ENCODE measurements at places on chromosomes 16 and 17.
A peak's percentile ranks its signal among the peaks of the same experiment; 100 is the strongest.

- no peak for DNase-seq
These were observed 262.8 kb upstream of the MAF start for GRCh38 chr16:79863128-79864031.

GRCh38 chr16:85680352-85680944, 8.3 kb downstream of the GINS2 start:
- DNase-seq = no peak

- no peak for DNase-seq
These were observed 31.0 kb downstream of the TMEM100 start for GRCh38 chr17:55691666-55692065.

DNA sequence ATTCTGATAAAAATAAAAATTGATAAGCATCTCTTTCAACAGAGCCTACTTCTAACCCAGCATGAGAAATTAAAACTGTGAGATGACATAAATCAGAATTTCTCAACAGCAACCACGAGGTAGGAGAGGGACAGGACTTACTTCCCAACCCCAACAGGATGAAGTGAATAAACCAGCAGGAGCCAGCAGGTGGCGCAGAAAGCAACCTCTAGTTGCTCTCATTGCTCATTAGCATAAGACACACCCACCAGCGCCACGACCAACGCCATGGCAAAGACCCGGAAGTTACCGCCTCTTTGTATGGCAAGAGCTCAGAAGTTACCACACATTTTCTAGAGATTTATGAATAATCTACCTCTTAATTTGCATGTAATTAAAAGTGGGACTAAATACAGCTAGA, 189.4 kb upstream of the CDH8 start:
- DNase-seq = no peak

DNA sequence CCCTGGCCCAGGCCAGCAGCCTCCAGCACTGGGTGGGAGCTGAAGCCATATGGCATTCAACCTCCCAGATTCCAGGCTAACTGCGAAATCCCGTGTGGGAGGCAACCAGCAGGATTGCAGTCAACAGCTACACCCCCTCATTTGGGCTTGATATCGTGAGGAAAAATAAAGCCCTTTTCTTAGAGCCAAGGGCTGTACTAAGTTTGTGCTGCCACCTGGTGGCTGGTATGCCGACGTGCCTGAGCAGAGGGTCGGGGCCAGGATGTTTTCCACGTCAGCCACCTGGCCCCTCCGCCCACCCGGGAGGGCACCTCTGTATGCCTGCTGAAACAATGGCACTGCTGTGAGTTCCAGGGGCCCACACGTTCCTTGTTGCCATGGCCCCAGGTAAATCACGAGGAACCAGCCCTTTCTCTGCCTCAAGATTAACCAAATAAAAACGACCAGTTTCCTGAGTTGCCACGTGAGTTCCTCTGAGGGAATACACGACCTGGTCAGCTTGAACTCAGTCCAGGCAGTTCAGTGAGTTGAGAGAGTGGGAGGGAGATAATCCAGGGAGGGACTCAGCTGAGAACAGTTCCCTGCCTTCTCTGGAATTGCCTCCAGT, 9.0 kb downstream of the TMEM98 start:
- DNase-seq = peak; percentile 42

DNA sequence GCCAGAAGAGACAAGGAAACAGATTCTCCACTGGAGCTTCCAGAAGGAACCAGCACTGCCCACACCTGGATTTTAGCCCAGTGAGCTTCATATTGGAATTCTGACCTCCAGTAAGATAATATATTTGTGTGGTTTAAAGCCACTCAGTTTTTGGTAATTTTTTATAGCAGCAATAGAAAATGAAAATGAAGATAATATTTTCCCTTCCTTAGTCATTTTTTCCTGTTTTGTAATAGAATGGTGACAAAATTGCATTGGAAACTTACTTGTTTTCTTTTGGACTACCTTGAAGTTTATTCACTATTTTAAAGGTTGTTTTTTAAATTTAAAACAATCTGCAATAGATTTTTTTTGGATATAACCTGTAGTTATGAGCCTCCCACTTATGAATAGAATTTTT, 29.8 kb upstream of the IRF8 start:
- DNase-seq = no peak

- no peak for DNase-seq
These were observed 72.6 kb upstream of the CNEP1R1 start for GRCh38 chr16:49952386-49952785.

- DNase-seq = no peak
These were observed 43.9 kb upstream of the ZC3H18 start for GRCh38 chr16:88526008-88526905.

DNA sequence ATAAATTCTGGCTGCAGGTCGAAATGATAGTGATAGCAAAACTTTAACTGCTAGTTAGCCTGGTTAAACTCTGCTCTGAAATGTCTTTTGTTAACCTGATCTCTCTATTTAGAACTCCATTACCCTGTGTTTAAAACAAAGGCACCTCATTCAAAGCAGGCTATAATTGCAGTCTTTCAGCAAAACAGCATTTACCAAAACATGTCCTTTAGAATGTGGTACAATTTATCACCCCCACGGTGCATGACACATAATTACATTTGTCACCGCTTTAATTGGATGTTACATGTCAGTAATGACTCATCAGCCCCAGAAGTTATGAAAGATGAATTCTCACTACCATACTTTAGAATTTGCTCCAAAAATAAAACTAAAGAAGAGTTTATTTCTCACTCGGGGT, 295.4 kb downstream of the TOX3 start:
- DNase-seq = no peak

DNA sequence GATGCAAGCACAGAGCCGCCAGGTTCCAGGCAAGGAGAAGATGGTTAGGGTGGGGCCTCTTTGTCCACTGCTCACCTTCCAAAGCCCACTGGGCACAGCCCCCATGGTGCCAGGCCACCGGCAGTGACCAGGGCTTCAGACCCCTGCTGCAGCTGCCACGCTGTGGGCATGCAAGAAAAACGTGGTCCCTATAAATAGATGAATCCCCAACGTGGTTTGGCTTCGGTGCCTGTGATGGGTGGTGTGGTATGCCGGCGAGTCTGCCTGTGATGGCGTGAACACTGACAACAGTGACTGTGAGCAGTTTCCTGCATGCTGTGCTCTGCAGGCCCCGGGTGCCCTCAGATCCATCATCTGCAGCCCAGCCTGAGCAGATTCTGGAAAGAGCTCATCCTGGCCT, 36.6 kb downstream of the RAB11FIP4 start:
- no peak for DNase-seq

DNA sequence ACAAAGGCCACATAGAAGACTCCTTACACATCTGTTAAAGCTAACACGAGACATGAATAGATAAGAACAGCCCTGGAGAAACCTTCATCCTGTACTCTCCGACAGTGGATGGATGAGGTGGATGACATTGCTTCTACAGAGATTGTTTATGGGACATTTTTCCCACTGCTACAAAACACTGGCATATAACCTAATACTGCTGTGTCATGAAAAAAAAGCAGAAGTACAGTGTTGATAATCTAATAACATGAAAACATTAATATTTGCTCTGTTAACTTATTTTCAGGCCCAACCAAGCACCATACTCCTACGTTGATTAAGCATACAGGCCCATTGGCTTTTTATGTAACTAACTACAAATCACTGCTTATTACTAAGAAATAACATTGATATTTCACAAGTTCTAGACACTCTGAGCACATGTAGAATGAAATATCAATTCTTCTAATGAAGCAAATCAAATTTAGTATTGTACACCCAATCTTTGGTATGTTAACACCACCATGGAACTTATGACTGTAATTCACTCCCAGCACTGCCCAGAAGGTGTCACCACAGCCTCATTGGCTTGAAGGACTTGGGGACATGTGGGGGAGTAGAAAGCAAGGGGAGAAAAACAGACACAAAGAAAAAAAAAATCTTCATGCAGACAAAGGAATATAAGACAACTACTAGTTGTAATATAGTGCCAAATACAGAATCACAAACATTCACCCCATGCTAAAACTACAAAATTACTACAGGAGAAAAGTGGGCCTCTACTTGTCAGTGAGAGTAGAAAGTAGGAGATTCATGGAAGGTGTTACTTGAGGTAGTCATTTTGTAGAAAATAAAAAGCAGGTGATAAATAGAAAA, 330.0 kb upstream of the PMFBP1 start:
- DNase-seq = no peak

DNA sequence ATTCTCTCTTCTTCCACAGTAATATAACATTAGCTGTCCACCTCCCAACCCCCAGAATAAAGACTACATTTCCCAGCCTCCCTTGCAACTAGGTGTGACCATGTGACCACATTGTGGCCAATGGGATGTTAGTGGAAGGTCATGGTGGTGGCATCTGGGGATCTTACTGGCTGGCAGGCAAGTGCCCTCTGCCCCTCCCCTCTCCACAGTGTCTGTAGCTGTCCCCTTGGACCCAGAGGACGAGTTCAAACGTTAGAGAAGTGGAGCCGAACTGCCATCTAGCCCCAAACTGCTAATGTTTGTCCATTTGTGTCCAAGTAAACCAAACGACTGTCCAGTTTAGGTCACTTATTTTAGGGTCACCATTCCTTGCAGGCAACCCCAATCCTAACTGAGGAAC, 26.6 kb upstream of the KCNG4 start:
- DNase-seq = no peak

GRCh38 chr16:66668777-66669444, 27.6 kb downstream of the CMTM4 start:
- no peak for DNase-seq

DNA sequence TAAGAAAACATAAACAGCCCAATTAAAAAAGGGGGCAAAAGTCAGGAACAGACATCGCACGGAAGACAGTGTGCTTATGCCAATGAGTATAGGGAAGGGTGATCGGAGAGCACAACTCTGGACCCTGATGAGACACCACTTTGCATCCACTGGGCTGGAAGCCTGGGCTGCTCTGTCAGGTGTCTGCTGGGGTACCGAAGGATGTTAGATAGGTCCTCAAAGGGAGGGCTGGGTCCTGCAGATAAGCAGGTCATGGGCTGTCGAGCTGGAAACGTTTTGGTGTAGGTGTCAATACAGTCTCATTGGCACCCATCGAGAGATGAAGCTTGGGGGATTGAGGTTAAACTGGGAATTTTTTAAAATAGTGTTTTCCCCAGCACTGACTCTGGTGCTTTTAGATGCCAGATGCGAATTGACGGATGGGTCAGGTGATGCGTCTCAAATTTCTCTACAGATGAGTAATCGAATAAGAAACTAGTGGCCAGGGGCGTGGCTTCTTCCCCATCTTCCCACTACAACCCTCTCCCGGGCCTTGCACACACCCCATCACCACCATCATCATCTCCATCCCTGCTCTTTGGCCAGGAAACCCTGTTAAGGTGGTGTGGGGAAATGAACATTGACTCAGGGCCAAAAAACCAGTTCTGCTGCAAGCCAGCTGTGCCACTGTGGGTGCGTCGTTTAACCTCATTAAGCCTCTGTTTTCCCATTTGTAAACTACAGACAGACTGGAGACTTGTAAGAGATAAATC, 47.8 kb upstream of the IRF8 start:
- no peak for DNase-seq

DNA sequence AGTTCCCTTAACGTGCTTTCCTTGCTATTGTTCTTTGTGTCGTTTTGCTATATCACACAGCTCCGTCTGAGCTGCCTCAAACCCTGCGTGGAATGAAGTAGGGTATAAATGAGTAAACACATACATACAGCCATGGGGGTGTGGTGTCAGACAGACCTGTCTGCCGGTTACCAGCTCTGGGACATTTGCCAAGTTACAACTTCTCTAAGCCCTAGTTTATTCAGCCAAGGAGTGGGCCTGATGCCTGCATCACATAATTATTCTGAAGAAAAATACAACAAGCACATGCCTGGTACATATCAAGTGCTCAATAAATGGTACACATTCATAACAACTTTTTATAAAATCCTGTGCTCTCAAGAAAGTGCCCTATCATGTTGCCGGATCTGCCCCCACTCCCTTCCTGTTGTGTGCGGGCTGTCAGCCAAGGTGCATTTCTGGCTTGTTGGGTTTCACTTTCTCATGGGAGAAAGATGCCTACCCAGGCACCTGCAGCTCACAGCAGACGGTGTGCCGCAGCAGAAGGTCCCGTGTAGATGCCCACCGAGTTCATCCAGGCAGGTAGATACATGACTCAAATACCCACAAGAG, 30.5 kb downstream of the SMPD3 start:
- DNase-seq = no peak

GRCh38 chr16:23587726-23588125, 8.4 kb downstream of the NDUFAB1 start:
- no peak for DNase-seq

- no peak for DNase-seq
These were observed 73.0 kb downstream of the HS3ST2 start for GRCh38 chr16:22886927-22887326.

DNA sequence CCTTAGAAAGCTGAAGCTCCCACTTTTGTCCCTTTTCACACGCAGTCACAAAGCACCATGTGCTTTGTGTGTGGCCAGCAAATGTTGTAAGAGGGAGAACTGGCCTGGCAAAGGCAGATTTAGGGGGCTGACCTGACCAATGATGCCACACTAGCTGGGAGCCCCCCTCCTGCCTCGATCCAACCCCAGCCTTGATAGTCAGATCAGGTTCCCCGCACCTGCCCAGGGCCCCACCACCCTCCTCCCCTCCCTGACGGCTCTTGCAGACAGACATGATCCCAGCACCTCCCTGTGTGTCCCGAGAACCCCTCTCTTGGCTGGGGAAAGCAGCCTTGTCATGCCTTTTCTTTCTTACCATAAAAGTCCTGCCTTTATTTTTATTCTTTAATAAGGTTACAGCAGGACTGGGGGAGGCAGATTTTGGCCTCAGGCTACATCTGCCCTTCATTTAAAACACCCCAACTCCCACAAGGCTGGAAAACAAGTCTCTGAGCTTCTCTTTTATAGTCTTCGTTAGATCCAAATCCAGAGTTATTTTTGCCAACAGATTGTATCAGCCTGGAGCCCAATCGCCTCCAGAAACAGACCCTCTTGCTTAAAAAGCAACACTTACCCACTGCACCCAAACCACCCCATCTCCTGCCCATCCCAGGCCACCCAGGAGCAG, 201.8 kb upstream of the CDH5 start:
- DNase-seq = no peak

DNA sequence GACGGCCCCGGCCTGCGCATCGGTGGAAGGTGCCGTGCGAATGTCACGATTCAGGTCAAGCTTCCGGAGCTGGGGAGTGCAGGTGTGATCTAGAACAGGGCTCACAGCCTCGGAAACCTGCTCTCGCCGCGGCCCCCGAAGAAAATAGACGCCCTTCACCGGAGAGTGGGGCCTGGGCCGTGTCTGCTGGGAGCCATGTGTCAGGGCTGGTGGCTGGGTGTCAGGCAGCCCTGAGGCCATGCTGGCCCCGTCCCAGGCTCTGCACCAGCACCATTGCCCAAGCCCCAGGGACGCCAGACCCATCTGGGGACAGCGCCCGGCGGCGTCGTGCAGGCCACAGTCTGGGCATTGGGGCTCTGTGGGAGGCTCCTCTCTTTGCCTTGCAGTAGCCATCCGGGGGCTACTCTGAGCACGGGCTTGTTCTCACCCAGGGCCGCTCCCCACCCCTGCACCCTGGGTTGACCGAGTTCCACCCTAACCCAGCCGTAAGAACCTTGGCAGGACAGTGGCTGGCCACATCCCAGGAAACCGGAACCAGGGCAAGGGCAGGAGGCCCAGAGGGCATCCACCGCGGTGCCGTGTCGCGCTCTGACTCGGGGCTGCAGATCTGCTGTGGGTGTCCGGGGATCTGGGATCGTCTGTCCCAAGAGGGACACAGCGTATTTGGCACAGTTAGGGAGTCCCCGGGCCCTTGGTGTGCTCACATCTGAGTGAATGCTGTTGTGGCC, 5.3 kb upstream of the NUDT16L1 start:
- DNase-seq = no peak
